SJSA1 (cell line): ENCODE measurements at places on chromosomes 13 and 19.

DNA sequence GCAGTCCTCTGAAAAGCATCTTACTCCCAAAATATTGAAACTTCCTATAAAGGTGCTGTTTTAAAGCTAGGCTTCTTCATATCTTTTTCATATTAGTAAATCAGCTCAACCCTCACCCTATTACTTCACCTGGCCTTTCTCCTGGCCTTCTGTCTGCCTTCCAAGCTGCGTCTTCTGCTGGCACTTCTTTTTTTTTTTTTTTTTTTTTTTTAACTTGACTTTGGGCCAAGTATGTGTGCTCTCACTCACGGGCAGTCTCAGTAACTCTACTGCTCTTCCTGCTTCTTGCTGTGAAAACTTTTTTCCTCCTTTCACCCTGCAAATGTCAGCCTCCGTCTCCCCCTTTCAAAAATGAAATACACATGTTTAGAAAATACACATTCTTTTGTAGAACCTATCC is 41.2 kb upstream of the KCTD4 start:
- peak; percentile 14 for DNase-seq

GRCh38 chr19:17352608-17353280 is 15.4 kb downstream of the GTPBP3 start:
- DNase-seq: no peak

DNA sequence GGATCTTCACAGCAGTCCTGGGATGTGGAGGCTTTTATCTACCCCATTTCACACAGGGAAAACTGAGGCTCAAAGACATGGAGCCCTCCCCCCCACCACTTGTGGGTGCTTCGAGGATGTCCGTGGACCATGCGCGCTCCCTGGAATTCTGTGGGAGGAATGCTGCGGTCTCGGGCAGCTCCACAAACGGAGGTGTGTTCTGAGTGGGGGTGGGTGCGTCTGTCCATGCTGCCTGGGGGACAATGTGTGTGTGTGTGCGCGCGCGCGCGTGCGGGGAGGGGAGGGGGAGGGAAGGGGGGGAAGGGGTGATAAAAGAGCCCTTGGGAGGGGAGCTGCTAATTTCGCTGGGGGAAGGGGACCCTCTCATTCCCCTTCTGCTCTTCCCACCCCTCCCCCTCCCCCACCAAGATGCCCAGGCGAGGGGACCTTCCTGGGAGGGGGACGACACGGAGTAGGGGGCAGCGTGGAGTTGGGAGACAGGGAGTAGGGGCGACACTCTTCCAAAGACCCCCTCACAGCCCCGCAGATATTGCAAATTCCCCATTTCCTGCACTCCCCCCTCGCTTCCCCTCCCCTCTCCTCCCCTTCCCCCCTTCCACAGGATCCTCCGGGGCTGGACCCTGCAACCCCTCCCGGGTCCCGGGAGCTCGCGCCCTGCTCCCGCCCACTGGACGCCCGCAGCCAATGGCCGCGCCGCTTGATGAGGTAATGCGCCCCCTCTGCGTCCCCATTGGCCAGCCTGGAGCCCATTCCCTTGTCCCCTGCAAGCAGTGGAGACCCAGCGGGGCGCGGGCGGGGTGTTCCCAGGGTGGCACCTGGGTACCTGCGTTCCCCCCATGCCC is 18.9 kb upstream of the ZNRF4 start:
- DNase-seq: peak; percentile 91

DNA sequence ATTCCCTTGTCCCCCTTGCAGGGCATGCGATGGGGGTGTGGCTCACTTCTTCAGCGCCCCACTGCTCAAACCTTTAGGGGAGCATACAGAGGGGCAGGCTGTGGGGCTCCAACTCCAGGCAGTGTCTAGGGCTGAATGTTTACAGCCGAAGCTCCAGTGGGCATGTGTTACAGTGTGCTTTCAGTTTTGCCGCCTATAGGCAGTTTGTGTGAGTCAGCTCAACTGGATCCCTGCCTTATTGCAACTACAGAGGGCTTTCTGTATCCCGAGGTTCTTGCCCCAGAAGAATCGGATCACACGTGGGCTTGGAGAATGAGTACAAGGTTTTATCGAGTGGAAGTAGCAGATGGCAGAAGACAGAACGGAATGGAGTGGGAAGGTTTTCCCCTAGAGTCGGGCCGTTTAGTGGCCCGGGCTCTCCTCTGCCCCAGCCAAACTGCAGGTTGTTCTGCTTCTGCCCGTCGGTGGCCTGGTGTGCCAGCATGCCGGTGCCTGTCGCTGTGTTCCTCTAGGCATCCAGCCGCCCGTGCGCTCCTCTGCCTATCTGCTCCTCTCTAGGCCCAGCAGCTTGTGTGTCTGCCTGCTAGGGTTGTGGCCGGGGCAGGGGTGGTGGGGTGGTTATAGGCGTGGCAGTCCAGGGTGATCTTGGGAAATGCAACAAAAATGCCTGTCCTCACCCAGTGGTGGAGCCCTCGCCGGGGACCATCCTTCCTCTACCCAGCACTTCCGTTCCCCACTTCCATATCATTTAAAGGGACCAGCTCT is 435.9 kb upstream of the SGCG start:
- no peak for DNase-seq

- no peak for DNase-seq
Measured at GRCh38 chr13:50220938-50221337, 205.7 kb downstream of the KCNRG start.

DNA sequence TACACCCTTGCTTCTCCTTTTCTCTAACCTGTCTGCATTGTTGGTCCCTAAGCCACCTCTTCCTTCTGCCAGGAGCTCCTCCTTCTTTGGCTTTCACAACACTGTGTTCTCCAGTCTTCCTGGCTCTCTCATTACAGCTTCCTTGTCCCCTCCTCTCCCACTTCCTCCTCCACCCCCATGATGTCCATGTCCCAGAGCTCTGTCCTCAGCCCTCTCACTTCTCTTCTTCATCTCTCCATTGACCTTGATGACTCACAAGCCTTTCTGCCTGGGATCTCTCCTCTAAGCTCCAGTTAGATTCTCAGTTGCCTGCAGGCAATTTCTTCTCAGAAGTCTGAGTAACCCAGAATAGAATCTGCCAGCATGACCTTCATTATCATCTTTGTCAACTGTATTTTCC is 100.3 kb upstream of the WASF3 start:
- no peak for DNase-seq

GRCh38 chr13:91816263-91816807 is 417.9 kb downstream of the GPC5 start:
- DNase-seq: no peak

DNA sequence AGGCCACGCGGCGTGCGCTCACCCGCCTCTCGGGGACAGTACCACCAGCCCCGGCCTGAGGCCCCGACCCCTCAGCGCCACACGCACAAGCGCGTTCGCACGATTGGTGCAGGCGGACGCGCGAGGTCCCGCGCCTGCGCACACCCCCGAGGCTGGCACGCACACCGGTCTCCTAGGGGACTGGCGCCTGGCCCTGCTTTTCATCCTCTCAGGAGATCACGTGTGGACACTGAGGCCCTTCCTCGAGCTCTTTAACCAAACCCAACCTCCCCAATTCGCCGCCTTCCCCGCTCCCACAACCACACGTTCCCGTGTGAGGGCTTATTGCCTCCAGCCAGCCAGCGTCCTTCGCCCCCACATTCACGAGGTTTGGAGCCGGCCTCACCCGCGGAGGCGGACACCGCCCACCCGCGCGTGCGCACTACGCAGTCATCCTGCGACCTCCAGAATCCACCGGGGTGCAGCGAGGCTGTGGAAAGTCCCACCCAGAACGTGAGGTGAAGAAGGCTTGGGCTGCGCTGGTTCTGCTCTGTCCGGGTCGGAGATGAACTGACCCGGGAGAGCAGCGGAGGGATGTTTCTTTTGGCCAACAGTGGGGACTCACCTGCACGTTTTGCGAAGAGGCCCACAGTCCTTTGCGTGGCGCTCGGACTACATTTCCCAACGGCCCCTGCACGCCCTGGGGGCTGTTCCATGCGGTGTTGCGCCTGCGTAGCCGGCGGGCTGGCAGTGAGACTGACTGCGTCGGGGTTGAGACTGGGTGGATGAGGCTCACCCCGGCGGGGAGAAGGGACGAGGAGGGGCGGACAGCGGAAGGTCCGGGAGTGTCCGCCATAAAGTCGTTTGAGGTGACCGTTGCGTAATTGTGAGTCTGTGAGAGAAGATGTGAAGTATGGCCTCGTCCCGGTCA is 539 bp upstream of the ZNF667 start:
- DNase-seq: no peak

GRCh38 chr19:7360393-7360984 is 11.8 kb downstream of the ARHGEF18 start:
- DNase-seq: no peak

GRCh38 chr13:48410199-48410598 is 2.7 kb downstream of the LPAR6 start:
- DNase-seq: no peak

- DNase-seq: no peak
Measured at GRCh38 chr19:50779504-50780457, 9.5 kb downstream of the GPR32 start.

DNA sequence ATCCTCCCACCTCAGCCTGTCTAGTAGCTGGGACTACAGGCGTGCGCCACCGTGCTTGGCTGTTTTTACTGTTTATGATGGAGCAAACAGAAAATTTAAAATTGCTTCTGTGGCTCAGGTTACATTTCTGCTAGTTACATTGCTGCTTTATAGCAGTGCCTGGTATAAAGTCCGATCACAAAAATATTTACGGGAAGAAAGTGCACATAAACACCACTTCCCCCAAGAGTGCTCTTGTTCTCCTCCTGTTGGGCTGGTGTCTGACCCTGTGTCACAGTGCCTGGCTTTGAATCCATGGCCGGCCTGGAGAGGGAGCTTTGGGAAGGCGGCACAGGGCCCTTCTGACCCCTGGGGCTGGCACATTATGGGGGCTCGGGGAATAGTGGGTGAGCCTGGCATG is 11.9 kb downstream of the PRKACA start:
- DNase-seq: no peak

- DNase-seq: no peak
Measured at GRCh38 chr13:47519626-47520025, 481.4 kb downstream of the SUCLA2 start.

DNA sequence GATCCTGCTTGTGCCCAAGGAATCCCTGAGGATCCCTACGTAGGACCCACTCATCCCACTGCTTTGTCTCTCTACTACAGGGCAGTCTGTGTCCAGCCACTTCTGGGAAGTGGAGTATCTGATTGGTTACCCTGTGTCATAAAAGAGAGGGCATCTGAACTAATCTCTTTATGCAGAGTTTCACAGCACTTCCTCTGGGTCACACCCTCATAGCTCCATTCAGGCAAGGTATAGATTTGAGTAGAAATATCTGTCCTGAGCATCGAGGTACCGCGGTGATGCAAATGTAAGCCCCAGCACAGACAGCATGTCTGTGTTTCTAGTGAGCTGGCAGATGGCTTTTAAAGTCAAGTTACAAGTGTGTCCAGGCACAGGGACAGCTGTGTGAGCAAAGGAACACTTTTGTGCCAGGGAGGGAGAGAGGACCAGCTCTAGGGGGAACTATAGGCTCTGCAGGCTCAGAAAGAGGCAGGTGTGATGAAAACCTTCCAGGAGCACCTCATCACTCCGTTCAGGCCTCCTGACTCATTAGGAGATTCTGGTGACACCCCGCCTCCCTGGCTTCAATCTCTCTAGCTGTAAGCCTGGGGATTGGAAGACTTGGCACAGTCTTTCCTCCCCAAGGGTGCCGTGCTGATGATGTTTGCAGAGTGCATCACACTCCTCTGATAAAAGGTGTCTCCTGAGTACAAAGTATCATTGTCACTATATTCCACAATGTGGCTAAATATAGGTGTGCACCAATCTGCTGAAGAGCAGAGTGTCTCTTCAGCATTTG is 84.3 kb upstream of the UBL3 start:
- DNase-seq: no peak

DNA sequence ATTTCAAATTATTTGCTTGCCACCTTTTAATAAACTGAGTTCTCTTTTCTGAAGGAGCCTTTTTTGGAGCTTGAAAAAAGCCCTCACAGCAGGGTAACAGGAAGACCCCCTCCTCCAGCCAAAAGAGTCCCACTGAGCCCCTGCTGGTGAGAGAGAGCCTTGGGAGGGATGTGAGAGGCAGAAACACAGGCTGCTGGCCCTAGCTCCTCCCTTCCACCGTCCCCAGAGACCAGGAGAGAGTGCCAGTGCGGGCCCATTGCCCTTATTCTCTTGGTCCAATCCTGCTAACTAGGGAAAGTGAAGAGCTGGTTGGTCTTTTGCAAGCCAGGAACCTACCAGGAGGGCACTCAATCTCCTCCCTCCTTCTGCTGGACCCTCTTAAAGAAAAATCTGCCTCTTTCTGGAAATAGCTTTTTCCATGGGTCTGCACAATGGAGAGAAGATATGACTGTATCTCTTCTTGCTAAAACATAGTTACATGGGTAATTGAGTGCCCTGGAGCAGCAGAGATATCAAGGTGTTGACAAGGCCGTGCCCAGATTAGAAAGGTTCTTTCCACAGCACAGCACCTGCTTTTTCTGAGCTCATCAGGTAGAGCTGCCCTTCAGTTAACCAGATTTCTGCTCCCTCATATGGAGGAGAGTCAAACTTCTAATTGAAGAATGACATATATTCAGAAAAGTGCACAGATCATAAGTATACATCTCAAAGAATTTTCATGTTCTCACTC is 113.9 kb downstream of the LRCH1 start:
- DNase-seq: no peak

- no peak for DNase-seq
Measured at GRCh38 chr13:44930963-44931623, 58.2 kb downstream of the NUFIP1 start.

- DNase-seq: no peak
Measured at GRCh38 chr13:32135655-32136054, 104.1 kb downstream of the FRY start.

DNA sequence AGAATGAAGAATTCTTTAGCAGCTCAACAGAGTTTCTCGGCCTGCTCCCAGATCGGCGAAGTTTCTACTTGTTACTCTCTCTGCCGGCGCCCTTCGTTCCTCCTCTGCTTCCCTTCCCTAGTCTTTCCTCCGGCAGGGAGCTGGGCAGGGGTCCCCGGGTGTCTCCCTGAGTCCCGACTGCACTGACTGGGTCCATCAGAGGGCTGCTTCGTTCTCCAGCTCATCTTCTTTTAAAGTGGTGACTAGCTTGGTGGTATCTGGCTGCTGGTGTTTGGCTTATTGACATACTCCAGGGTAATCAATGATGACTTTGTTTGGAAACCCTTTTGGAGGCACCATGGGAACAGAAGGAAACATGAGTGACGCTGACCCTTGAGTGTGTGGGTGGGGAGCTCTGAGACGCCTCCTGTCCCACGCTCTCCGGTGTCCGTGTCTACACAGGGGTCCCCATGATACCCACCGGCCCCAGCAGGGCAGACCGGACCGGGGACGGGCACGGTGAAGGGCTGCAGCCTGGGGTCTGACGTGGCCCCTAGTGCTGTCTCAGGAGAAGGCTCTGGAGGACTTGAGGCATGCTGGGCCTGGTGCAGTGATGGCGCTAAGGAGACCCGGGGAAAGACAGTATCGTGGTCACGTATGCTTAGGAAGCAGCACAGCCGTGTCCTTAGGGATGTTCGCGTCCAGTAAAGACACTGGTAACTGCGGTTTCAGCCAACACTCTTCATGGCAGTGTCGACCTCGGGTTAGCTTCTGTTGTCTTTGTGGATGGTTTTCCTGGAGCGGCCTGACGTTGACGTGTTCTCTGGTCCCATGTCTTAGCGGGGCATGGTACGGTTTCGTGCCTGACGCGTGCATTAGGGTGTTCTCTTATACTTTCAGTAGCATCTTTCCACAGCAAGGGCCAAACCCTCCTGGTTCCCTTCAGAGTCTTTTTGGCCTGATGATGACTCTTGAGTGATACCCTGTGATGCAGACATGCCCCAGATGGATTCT is 23.8 kb downstream of the NAXD start:
- DNase-seq: peak; percentile 76

- no peak for DNase-seq
Measured at GRCh38 chr13:23469951-23470421, 36.5 kb upstream of the SACS start.

GRCh38 chr13:32535748-32536147 is 2.8 kb downstream of the N4BP2L2 start:
- no peak for DNase-seq
